ENCODE measurements at places on chromosomes 7 and 10.

GRCh38 chr7:143455491-143455890 lies 12.2 kb downstream of the TAS2R60 start:
- DNase-seq: no peak

DNA sequence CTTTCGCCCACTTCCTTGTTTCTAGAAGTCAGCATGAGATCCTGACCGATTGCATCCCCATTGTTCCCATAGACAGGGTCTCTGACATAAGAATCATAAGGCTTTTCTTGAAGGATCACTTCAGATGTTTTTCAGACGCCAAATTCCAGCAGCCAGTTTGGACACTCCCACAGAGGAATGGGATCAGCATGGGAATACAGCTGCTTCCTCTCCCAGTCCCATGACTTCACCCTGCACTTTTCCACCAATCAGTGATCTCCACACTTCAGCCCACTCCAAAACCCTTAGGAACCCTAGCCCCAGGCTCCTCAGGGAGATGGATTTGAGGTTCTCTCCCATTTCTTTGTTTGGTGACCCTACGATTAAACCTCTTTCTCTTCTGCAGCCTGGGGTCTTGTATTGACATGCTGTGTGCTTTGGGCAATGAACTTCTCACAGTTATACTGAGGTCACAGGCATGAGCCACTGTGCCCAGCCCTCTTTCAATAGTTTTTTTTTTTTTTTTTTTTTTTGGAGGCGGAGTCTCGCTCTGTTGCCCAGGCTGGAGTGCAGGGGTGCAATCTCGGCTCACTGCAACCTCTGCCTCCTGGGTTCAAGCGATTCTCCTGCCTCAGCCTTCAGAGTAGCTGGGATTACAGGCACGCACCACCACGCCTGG lies 52.8 kb upstream of the CHST3 start:
- no peak for DNase-seq

DNA sequence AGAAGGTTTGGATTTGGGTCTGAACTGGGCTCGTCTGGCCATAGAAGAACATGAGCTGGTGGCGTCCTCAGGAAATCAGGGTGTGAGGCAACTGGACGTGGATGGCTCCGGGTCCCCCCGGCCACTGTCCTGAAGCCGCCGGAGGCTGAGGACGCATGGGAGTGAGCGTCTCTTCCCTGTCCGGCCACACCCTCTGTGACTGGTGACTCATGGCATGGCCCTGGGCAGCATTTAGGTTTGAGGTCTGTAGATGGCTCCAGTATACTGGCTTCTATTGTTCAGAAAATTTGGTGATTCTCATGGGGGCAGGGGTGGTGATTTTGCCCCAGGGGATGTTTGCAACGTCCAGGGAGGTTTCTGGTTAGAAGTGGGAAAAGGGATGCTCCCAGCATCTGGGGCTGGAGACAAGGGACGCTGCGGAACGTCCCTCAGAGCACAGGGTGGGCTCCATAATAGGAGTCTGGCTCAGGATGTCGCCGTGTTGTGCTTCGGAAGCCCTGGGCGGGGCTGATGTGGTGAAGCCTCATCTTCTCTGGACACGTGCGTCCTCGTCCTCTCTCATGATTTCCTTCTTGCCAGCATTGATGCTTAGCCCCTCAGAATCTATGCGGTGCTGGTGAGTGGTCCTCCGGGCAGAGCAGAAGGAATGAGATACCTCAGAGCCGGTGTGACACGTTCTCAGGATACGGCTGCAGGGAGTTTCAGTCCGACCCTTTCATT lies 49.9 kb downstream of the PITRM1 start:
- no peak for DNase-seq

- DNase-seq: no peak
These were observed 132.3 kb upstream of the BMPER start for GRCh38 chr7:33773053-33773452.

DNA sequence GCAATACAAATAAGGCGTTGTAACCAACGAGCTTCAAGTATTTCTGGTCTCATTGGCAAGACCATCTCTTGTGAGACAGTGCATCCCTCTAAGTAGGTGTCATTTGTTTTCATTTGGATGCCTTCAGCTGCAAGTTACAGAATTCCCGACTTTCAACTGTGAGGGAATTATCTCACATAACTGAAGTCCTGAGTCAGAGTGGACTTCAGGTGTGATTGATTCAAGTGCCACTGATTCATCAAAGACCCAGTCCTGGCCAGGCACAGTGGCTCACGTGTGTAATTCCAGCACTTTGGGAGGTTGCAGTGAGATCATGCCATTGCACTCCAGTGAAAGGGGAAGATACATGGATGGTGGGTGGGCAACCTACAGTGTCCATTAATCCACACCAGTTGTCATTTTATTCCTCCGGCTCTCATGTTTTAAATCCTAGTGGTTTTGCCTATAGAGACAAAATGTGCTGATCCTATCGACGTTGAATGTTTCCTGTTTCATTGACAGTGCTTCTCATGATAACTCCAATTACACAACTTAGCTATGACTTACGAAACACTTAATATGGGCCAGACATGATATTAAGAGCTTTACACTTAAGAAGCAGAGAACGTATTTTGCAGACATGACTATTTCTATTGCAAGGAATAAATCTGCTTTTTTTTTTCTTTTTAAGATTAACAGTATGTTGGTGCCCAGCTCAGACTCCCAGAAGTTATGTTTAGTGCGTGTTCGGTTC lies 268.0 kb downstream of the FRMD4A start:
- DNase-seq: no peak

- DNase-seq: no peak
These were observed 81.0 kb upstream of the GNA12 start for GRCh38 chr7:2924866-2925840.

DNA sequence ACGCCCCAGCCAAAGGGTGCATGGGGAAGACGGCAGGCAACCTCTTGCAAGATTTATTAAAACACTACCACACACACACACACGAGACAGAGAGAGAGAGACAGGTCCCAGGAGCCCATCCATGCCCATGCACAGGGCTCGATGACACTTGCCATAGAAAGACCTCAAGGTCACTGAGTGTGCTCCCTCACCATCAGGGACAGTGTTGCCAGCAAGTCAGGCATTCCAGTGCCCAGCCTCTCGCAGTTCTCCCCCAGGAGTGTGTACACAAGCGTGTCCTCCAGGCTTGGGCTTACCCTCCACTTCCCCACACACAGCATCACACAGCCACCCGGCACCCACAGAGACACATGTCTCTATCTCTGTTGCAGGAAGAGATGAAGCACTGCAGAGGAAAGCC lies 46.8 kb upstream of the SLF2 start:
- DNase-seq: no peak

- DNase-seq: no peak
These were observed 30.8 kb downstream of the LRRC17 start for GRCh38 chr7:102943423-102944169.

DNA sequence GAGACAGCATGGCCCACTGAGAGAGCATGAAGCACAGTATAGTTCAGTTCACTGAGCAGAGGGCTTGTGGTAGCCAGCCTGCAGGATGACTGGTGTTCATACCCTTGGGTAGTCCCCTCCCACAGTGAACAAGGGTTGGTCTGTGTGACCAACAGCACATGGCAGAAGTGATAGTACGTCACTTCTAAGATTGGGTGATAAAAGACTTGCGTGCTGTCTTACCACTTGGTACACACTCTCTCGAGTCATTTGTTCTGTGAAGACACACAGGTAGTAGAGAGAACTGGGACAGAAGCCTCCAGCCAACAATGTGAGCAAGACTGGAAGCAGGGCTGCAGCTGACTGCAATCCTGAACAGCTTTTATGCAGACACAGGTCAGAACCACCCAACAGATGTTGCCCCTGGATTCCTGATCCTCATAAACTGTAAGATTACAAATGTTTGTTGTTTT lies 14.6 kb downstream of the EPC1 start:
- DNase-seq: no peak

DNA sequence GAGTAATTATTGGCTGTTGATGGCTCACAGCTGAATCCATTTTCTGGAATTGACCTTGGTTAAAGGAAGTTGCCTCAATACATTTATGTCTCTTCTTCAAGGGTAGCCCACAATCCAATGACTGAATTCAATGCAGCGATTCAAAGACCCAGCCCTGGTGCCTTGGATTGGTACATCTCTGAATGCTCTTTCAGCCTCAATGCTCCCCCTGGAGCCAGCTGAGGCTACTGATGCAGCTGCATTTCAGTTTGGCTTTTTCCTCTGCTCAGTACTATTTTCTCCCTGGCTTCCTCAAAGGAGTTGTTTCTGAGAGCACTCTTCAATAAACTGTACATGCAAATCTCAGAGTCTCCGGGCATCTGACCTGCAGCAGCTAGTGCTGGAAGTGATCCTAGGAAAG lies 633 bp upstream of the EBLN1 start:
- DNase-seq: no peak

- DNase-seq: no peak
These were observed 17.5 kb upstream of the C10orf71 start for GRCh38 chr10:49281461-49281860.

GRCh38 chr10:65346466-65346865 lies 1579.4 kb upstream of the LRRTM3 start:
- DNase-seq: no peak

DNA sequence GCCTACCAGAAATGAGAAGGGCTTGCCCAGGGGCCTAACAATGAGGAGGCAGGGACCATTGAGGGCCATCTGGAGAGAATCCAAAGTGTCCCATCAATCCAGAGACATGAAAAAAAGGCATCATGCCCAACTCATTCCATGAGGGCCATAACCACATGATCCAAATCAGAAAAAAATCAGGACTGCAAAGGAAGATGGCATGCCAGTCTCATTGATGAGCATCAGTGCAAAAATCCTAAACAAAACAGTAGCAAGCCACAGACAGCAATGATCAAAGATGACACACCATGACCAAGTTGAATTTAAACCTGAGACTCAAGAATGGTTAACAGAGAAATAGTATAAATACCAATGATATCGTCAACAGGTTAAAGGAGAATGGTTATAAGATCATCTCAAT lies 7.0 kb upstream of the CYP3A4 start:
- DNase-seq: no peak

- no peak for DNase-seq
These were observed 1.0 kb downstream of the GRM8 start for GRCh38 chr7:127251465-127252376.

GRCh38 chr7:1713502-1714484 lies 43.7 kb downstream of the ELFN1 start:
- no peak for DNase-seq

DNA sequence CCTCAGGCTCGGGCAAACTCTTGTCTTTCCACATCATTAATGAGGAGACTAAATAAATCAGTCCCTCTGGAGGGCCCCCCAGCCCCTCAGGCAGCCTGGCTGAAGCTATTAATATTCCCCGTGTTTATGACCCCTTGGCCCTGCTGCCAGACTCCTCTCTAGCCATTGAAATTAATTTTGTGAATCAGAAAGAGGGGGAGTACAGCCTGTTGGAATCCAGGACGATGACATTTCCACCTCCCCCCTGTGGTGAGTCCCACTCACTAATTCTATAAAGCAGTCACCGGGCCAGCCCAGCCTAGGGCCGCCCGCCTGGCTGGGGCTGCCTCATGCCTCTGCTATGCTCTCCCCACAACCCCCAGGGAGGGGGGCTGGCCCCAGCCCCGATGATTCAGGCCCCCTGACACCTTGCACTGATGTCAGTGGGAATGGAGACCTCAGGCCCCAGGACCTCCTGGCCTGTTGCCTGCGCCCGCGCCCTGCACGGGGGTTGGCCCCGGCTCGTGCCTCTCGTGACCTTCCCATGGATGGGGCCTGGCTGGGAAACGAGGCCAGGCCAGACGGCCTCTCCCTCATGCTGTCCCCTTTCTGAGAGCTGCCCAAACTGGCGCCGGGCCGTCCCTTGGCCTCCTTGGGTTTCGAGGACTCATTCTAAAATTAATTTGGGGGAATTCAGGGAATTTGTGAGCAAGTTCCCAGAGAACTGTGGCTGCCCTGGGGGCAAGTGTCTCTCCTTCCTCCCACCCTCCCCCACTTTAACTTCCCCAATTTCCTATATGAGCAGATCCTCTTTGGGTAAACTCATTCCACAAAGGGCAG lies 34.0 kb downstream of the TMEM270 start:
- DNase-seq: no peak

DNA sequence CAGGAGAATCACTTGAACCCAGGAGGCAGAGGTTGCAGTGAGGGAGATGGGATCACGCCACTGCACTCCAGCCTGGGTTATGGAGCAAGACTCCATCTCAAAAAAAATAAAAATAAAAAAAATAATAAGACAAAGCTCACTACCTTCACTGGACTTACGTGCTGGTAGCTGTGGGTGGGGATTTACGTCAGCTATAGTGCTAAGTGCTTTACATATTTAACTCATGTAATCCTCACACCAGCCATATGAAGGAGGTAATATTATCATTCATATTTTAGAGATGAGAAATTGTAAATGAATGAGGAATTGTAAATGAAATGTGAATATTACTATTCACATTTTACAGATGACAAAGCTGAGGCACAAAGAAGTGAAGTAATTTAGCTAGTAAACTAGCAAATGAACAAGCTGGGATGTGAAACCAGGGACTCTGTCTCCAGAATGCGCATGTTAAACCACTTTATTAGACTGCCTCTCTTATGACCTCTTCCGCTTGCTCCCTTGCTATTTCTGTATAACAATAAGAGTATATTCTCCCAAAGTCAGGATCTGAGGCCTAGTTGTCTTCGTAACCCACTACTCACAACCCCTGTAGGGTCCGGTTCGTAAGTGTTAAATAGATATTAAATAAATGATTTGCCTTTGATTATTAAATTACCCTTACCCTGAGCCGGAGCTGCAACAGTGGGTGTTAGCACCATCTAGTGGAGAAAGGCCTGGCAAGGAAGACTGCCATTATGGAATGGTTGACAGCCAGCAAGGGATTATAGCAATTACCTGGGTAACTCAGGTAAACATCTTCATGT lies 70.2 kb downstream of the HTR7 start:
- DNase-seq: no peak

GRCh38 chr7:66114743-66115649 lies at the start of gene CRCP:
CRCP (plus strand) TSS chr7:66114847; CDS start chr7:66114963, 116 bp downstream.
- no peak for DNase-seq

DNA sequence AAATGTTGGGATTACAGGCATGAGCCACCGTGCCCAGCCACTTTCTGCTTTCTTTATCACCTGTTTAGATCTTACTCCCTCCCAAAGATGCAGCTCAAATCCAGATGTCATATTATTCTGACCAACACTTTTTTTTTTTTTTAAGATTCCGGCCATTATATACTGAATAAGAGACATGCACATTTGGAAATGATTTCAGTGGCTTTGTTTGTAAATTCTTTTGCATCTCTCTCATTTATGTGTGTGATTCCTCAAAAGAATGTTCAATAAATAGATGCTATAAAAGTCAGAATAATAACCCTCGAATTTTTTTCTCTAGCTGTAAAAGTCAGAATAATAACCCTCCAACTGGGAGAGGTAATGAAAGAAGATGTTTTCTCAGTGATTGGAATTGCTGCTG lies 25.4 kb downstream of the HECW1 start:
- DNase-seq: no peak

GRCh38 chr7:4265066-4265465 lies 417.0 kb upstream of the FOXK1 start:
- DNase-seq: no peak

GRCh38 chr7:128131731-128132130 lies 100.5 kb upstream of the LRRC4 start:
- DNase-seq: no peak

GRCh38 chr10:21995557-21995956 lies 8.0 kb downstream of the DNAJC1 start:
- no peak for DNase-seq

- DNase-seq: no peak
These were observed 5.4 kb upstream of the HSPB1 start for GRCh38 chr7:76296743-76297740.

Data from SIG-M5 (cell line).